Activated CD4-positive, alpha-beta T cell treated with anti-CD3 and anti-CD28 coated beads for 24 hours (primary cell): ENCODE measurements at places on chromosomes 1 and 21.
A peak's percentile ranks its signal among the peaks of the same experiment; 100 is the strongest.

- peak; percentile 7 for DNase-seq
Observed at GRCh38 chr1:53754484-53755312, 15.7 kb upstream of the GLIS1 start.

DNA sequence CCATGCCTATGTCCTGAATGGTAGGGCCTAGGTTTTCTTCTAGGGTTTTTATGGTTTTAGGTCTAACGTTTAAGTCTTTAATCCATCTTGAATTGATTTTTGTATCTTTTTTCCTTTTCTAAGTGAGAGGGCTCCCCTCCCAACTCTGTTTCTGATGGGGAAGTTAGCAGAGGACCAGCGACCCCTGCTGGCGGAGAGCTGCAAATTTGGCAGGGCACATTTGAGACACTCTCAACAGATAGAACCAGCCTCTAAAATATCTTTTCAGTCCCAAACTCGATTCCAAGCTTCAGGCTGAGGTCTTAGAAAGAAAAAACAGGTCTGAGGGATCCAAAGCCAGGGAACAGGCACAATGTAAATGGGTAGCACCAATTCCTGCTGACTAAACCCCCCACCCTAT is 32.5 kb downstream of the LRRC3 start:
- DNase-seq: peak; percentile 56

DNA sequence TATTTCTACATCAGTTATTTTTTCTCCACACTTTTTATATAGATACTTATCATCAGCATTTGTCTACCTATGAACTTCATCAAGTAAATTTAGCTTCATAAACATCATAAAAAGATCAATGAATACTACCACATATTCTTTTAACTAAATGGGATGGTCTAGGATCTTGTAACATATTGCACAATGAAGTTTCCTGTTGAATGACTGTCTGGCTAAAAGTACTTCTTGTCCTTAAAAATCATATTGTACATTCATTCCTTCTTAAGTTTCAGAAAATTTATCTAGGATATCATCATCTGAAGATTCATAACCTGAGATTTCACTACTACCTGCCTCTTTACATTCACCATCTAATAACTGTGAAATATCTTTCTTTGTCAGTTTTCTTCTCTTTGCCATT is 69.0 kb downstream of the MAGI3 start:
- DNase-seq: no peak

DNA sequence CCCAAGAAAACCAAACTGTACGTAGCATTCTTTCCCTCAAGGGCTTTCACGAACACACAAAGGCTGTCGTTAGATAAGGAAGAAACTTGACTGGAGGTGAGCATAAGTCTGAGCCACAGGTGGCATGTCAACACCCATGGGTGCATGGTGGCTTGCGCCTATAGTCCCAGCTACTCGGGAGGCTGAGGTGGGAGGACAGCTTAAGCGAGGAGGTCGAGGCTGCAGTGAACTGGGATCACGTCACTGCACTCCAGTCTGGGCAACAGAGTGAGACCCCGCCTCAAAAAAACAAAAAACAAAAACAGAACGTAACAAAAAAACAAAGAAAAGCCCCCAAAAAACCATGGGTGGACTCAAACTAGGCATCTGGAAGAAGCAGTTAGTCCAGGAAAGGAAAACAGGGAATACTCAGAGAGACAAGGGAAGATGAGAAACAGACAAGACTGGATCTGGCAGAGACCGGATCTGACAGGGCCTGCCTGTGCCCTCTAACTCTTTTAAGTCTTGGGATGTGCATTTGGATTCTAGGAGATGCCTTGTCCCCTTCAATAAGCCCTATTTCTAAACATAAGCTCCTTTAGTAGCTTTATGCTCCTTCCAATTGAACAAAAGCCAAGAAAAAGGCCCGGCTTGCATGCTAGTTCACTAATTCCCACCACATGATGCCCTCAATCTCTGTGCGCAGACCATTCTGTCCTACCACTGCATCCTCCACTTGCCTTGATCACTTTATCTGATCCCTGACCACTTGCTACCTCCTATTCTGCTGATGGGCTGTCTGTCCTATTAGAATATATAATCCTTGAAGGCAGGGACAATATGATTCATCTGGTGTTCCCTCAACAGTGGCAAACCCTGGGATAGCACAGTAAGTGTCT is 73.8 kb downstream of the APP start:
- no peak for DNase-seq

DNA sequence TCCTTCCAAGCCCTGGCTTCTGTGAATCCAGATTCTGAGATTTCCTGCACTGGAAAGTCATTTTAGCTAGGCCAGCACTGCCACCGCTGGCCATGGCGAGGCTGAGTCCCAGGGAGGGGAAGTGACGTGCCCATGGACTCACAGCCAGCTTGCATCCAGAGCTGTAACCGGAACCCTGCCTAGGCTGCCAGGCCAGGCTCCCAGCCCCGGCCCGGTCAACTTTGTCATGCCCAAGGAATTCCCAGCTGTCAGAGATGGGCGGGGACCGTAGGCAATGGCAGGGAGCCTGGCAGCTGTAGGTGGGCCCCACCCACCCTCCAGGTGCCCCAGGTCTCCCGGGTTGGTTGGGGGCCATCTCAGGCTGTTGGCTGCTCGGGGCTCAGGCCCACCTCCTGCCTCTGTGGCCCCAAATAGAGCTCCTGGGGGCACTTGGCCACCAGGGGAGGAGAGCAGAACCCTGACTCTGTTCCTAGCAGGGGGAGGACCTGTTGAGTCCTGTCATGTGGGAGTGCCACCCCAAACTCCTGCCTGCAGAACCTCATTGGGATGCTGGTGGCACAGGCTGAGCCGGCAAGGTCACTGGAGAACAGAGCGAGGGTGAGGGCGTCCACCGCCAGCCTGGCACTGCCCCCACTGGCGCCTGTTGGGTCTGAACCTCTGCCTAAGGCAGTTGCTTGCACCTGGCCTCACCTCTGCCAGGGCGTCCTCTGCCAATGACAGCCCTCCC is 57.8 kb downstream of the FOXO6 start:
- DNase-seq: no peak

DNA sequence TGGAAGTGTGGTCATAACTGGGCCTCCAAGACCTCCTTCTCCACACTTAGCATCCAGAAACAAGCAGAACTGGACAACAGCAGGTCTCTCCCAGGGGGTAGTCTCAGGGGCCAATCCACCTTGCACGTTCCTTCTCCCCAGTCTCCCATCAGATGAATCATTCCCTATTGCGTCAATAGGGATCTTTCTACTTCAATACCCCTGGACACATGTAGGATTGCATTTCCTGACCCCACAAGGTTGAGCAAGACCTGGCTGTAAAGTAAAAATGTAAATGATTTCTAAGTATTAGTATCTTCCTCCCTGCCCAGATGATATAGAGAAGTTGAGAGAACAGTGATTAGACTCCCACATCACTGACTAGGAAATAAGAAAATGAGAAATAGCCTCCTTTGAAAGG is 224.5 kb upstream of the CSF3R start:
- no peak for DNase-seq

DNA sequence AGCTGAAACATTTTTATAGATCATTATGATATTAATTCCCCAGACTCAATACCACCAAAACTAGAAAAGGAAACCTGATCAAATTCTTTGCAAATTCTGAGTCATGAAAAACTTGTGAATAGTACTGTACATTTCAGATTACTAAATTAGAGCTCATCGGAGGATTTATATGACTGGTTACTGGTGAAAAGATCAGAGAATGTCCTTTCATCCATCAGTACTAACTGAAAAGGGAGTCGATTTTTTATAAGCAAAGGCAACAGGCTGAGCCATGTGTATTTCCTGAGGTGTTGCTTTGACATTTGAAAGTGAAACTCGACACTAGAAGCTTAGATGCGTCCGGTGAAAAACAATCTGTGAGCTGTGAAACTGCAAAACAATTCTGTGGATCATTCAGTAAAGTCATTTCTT is 155.7 kb downstream of the TNFSF18 start:
- DNase-seq: no peak

DNA sequence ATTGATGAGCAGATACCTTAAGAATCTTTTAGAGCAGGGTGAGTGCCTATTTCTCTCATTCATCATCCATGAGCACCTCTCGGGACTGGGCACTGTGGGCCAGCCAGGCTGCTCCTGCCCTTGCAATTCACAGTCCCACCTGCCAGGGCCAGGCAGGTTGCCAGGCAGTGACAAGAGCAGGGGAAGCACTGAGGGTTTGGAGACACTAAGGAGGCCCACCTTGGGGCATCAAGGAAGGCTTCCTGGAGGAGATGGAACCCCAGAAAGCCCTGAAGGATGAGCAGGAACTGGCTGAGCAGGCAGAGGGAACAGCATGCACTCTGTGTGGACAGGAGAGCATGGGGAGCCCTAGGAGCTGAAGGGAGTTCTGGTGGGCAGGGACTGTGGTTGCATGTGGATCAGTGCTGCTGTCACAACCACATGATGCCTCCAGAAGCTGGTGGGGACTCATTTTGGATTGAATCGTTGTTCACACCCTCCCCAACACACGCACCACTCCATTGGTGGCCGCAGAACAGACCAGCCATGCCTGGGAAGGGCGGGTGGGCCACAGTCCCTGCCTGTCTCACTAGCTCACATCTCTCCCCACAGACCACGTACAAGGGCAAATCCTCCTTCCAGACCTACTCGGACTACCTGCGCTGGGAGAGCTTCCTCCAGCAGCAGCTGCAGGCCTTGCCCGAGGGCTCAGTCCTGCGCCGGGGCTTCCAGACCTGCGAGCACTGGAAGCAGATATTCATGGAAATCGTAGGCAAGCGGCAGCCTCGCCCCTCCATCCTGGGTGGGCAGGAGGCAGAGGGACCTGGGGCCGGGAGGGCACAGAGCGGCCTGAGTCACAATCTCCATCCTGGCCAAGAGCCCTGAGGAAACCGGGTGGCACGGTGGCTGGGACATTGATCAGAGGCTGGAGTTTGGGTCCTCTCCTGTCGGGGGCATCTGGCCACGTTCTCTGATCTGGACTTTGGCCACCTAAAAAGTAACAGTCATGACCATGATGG is 55.1 kb downstream of the DISP3 start:
- no peak for DNase-seq

DNA sequence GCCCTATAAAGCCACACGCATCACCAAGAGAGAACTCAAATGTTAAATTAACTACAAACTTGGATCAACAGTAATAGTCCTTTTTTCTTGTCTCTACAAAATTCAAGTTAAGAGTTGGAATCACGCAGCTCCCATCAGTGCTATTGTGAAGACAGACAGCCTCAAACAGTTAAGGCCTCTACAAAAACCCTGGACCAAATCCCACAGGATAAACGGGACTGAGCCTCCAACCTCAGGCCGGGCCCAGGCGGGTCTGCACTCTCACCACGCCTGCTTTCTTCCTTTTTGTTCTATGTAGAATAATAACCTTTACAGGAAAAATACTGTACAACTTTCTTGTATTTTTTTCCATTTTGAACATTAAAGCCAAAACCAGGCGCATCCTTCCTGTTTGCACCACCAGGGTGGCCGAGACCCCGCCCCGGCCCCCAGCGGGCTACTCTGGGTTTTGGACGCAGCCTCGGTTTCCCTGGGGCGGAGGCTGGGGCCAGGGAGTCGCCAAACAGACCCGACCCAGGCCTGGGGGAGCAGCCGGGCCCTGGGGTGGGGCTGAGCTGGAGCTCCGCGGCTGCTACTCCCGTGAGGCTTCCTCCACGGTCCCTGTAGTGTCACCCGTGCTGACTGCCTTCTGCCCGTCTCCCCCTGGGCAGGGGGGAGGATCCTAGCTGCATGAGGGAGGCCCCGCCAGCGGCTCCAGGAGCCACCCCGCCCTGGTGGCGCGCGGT is 158.4 kb downstream of the CASZ1 start:
- no peak for DNase-seq

DNA sequence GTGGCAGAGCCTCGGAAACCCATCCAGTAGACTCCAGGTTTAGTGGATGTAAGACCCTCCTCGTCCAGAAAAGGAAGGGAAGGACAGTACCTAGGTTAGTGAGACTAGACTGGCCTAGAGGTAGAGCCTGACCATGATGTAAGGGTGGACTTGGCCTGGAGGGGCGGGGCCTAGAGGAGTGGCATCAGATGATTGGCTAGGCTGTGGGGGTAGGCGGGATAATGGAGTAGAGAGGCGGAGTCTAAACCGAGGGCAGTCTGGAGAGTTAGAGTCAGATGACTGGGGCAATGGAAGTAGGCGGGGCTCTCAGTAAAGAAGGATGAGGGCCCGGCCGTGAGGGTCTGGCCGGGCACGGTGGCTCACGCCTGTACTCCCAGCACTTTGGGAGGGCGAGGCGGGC is 70.1 kb downstream of the EPHB2 start:
- no peak for DNase-seq

- no peak for DNase-seq
Observed at GRCh38 chr1:90204023-90204590, 209.2 kb downstream of the ZNF326 start.

DNA sequence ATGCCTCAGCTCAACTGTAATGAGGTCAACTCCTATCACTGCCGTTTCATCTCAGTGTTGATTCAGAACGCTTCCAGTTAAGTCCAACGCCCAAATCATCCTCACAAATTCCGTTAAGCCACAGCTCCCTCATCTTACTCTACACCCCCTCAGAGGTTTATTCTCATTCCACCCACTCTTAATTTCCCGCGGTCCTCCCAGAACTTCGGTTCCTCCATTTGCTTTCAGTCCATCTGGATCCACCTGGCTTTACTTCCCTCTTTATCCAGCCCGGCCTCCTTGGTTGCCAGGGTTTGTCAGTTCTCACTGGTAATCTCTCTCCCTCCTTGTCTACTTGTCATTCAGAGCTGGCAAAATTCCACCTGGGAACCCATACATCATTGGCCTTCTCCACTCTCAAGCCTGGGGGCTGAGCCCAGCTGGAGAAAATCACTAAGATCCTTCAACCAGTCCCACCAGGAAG is 51.3 kb upstream of the RUNX1 start:
- DNase-seq: no peak

GRCh38 chr1:27098431-27099134 is 56.3 kb downstream of the SLC9A1 start:
- no peak for DNase-seq

DNA sequence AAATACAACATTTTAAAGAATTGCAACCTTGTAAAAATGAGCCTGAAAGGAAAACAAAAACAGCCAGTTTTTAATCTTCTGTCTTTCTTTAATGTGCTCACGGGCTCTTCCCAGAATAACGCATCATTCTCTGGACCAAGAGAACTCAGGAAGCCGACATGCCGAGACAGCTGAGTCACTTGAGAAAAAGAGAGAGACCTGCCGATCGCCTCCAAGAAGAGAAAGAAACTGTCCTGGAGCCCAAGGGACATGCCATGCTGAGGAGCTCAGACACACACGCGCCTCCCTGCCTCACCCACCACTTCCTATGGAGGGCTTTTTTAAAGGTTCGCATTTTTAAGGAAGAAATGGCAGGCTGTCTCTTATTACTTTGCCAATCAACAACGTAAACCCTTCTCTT is 176.4 kb downstream of the ZNF281 start:
- DNase-seq: no peak

DNA sequence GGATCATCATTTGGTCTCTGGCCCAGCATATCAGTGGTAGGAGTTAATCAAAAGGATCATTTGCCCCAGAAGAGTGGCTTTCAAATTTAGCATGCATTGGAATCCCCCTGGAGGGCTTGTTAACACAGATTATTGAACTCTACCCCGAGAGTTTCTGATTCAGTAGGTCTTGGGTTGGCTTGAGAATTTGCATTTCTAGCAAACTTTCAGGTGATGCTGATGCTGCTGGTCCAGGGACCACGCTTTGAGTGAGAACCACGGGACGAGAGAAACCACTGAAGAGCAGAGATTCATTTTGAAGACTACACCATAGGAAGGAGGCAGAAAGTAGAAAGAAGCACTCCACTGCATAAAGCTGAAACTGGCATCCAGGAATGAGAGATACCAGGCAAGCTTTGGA is 81.3 kb upstream of the DUSP10 start:
- no peak for DNase-seq

GRCh38 chr21:27104846-27105431 is 138.1 kb upstream of the ADAMTS5 start:
- no peak for DNase-seq

- no peak for DNase-seq
Observed at GRCh38 chr21:27359141-27359540, 392.3 kb upstream of the ADAMTS5 start.
